Stimulated activated CD8-positive, alpha-beta memory T cell treated with anti-CD3 and anti-CD28 coated beads, Interleukin-15, amount 100 ng/mL, for 24 hours (primary cell): ENCODE measurements at places on chromosomes 6 and 20.

DNA sequence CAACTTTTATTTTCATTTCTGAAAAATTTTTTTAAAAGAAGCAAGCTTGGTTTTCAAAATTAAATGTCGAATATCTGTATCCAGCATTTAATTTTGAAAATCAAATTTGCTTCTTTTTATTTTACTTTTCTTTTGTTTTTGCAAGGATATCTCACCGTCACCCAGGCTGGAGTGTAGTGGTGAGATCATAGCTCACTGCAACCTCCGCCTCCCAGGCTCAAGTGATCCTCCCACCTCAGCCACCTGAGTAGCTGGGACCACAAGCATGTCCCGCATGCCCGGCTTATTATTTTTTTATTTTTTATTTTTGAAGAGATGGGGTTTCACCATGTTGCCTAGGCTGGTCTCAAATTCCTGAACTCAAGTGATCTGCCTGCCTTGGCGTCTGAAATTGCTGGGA, 17.0 kb upstream of the EPB41L2 start:
- DNase-seq, result no peak

GRCh38 chr20:61937963-61938838, 127.5 kb downstream of the TAF4 start:
- DNase-seq, result no peak

- DNase-seq, result no peak
Observed at GRCh38 chr6:130779658-130780033, 47.6 kb upstream of the SMLR1 start.

DNA sequence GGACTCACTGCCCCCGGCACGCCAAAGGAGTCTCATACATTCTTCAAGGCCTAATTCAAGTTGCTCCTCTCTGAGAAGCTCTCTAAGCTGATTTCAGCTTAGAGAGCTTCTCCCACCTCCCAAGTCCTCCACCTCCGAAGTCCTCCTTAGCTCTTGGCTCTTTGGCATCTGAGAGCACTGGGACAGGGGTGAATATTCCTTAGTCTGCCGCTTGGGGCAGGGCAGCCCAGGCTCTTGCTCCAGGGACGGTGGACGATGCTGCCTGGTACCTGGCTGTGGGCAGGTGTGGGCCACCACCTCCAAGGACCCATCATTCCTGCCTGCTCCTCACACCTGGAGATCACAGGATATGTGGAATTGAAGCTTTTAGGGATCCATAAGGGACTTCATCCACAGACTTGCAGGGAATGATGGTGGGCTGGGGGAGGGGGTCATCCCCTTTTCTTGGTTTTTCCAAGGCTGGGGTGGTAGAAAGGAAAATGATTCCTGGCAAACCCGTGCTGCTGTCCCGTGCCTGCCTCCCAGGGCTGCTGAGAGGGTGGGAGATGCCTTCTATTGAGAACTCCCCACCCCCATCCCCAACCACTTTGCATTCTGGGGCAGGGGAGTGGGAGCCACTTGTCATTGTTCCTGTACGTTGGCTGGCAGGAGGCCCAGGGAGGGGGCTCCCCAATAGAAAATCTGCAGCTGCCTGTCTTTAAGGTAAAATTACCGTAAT, 57.4 kb downstream of the ARHGAP40 start:
- no peak for DNase-seq

- no peak for DNase-seq
Observed at GRCh38 chr6:112939563-112939962, 592.4 kb downstream of the RFPL4B start.

DNA sequence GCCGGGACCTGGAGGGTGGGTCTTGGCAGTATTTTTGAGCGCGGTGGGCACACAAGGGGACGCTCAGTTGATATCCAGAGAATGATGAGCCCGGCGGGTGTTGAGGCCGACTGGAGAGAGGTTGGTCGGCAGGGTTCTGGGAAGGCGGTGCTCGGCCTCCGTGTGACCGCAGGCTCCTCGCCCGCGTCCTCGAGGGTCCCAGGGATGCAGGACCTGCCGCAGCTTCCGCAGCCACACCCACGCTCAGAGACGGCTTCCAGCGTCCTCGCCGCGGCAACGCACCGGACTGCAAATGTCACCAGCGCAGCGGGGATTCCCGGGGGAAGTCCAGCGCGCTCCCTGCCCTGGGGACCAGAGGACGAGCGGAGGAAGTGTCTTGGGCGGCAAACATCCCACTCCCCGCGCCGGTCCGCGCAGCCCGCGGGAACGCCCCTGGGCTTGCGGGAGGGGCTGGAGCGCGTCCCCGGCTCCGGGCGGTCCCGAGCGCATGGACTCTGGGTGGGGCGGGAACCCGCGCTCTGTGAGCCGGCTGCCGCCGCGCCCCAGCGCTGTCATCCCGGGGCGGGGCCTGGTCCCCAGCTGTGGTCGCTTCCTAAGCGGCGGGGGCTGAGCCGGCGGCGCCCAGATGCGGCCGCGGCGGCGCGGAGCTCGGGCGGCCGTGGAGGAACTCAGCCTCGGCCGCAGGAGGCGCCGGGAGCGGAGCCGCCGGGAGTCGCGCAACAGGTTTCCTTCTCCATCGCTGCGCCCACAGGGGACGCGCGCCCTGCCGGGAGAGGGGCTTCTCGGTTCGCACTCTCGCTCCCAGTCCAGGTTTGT, at the start of gene STX11:
TSS of gene STX11 (plus strand) at position 624 of the 816 bp plus-strand sequence. CDS start 36,111 bp downstream, outside the sequence.
- DNase-seq, result peak; percentile 41

GRCh38 chr20:35319192-35319870, 27.1 kb upstream of the FAM83C start:
- DNase-seq, result no peak

DNA sequence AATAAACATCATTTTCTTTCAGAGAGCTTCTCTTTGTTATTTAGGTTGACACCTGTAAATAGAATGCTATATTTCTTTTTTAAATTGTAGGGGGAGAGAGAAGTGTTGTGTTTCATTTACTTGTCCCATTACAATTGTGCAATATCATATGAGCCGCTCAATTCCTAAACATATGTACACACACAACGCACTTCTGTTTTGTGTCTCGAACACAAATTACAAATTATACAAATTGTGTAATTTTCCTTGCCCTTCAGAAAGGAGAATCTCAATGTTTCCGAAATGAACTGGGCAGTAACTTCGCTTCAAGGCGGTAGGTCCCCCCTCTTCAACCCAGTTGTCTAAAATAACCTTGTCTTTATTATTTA, 2.6 kb upstream of the ABT1 start:
- no peak for DNase-seq

DNA sequence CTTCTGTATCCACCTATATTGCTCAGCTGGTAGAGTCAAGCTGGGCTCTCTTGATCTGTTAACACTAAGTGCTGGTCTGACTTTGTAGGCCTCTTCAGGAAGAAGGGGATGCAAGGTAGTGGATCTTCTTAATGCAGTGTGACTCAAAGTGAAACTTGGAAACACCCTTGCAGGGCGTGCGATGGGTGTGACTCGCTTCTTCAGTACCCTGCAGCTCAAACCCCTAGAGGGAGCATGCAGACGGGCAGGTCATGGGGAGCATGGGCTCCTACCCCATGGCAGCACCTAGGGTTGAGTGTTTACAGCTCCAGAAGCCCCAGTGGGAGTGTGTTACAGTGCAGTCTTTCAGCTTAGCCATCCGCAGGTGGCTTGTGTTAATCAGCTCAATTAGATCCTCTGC, 757 bp upstream of the SAMD3 start:
- peak; percentile 13 for DNase-seq
